Stimulated activated CD4-positive, alpha-beta T cell treated with anti-CD3 and anti-CD28 coated beads, Interleukin-1b, Interleukin-23, amount 100 ng/mL, for 24 hours (primary cell): ENCODE measurements at places on chromosomes 5 and 9.

DNA sequence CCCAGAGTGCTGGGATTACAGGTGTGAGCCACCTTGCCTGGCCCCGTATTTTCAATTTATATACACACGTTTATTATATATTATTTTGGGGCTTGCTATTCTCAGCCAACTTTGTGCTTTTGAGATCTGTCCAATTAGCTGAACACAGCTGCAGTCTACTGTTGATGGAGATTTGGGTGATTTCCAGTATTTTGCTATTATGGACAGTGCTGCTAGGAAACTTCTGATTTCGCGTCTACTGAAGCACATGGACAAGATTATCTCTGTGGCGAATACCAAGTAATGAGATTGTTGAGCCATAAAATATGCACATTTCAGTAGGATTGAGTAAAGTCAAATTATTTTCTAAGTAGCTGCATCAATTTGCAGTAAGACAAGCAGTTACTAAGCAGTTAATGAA, 1731.2 kb upstream of the CDH6 start:
- no peak for DNase-seq

DNA sequence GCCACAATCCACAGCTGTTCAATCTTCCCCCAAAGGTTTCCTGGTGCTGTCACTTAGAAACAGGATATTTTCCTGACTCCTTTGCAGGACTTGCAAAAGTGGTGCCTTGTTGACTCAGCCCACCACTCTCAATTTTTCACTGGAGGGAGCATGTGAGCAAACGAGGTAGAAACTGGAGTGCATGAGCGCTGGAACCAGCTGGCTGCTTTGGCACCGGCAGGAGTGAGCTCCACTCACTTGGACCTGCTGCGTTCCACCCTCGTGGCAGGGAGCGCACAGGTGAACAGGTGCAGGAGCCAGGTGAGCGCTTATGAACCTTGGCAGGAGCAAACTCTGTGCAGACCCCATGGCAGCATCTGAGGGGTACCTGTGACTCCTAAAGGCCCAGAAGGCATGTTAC, 364.1 kb upstream of the RORB start:
- DNase-seq, result no peak

GRCh38 chr9:95025213-95026147, 292.0 kb downstream of the FANCC start:
- no peak for DNase-seq

DNA sequence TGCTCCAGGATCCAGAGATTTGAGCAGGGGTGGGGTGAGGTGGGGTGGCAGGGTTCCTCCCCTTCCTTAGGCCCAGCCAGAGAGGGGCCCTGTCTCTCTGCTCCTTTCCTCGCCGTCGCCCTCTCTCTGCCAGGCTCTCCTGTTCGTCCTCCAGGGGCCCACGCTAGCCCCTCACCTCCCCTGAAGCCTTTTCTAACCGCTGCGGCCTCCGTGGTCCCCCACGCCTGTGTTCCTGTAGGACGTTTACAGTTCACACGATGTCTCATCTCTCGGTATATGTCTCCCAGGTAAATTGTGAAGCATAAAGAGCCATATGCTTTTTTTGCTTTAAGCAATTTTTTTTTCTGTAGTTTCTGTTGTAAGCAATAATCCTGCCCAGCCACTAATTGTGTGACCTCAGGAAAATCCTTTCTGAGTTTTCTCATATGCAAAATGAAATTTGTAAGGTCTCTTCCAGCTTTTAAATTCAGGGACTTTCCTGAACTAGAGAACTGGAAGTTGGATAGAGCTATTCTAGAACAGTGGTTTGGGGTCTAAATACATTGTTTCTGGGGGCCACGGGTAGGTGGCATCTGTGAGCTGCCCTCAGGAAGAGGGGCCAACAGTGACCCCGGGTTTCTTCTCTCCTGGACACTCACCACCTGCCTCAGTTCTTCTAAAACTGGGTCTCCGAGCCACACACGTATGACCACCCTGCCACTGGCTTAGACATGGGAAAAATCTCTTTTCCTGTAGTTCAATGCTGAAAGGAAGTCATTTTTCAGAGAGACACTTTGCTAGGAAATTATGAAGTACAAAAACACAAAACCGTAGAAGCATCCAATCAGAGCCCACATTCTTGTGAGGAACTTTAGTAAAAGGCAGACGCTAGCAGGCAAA, 50.2 kb upstream of the ZNF366 start:
- no peak for DNase-seq

GRCh38 chr9:83596899-83597504, 25.9 kb upstream of the IDNK start:
- DNase-seq, result peak; percentile 26

- DNase-seq, result no peak
Observed at GRCh38 chr5:18314192-18314778, 680.0 kb downstream of the TAF11L14 start.

GRCh38 chr9:97861148-97861475, 8.1 kb downstream of the FOXE1 start:
- no peak for DNase-seq

DNA sequence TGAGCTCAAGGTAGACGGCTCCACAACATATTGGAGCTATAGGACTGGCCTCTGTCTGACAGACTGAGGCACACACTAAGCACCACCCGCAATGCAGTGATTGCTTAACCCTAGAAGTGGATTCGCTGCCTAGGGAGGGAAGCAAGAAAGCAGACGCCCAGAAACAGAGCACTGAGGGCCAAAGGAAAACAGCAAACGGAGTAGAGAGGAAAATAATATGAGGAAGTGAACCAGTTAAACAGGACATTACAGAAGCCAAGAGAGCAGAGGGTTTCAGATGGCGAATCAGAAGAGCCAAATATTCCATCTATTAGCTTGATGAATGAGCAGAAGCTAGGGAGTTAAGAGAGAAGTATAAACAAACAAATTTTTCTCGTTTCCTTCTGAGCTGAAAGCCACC, 139.2 kb upstream of the LHFPL2 start:
- no peak for DNase-seq

DNA sequence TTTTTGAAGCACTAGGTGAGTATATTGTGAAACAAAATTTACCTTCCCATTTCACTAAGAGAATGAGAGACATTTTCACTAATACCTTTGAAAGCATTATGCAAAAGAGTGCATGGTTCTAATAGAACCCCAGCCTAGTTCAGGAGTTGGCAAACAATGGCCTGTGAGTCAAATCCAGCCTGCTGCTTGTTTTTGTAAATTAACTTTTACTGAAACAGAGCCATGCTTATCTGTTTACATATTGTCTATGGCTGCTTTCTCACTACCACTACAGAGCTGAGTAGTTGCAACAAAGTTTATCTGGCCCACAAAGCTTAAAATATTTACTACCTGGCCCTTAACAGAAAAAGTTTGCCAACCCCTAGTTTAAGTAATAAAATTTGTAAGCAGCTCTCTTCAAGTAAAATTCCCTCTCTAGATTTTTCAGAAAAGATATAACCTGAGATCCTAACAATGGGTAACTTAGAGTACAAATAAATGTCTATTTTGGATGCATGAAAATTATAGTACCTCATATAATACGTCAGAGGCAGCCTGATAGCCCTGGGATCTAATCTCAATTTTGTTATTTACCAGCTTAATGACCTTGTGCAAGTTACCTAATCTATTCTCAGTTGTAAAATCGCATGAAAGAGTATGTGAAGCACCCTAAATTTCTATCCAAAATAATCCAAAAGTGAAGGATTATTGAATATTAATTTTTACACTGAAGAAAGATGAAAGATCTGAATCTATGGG, 50.7 kb upstream of the ARL15 start:
- no peak for DNase-seq

DNA sequence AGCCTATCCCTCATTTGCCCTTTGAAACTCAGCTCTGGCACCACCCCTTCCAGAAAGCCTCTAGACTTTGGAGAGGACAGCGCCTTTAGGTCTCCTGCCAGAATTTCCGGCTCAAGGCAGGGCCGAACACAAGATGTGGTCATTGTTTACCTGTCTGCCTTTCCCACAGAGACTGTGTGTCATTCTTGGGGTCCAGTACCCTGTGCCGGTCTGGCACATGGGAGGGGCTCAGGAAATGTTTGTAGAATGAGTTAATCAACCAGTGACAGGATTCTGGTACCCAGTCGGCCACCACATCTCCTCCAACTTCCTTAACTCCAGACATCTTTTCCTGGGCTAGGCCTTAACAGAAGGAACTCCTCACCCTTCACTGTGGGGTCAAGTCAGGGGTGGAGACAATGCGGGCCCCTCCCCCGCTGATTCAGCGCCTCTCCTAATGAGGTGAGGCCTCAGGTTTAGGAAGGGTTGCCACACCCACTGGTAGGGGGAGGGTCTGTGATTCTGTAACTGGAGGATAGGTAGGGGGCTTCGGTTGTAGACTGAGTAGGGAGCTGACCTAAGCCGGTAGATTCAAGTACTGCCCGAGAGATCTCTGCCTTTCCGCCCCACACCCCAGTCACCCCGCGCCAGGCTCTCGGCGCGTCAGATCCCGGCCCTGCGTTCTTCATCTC, 29.3 kb downstream of the PCDH1 start:
- no peak for DNase-seq

GRCh38 chr5:178525906-178526732, 64.1 kb downstream of the COL23A1 start:
- no peak for DNase-seq

GRCh38 chr9:38251036-38251860, 141.3 kb upstream of the ALDH1B1 start:
- no peak for DNase-seq

DNA sequence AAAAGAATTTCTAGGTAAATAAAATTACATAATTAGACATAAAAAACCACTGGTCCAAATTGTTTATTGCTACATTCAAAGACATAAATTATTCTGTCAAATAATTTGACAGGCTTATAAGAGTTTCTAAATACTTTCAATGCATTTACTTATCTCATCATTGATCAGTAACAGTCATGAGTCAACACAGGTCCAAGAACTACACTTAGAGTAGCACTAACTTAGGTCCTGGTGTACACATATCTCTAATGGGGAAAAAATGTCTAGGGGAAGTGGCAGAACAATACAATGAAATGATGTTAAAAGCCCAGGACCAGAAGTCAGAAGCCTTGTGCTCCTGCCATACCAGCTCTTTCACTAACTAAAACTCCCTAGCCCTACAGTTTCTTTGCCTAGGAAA, 96.5 kb upstream of the SLCO6A1 start:
- DNase-seq, result no peak

DNA sequence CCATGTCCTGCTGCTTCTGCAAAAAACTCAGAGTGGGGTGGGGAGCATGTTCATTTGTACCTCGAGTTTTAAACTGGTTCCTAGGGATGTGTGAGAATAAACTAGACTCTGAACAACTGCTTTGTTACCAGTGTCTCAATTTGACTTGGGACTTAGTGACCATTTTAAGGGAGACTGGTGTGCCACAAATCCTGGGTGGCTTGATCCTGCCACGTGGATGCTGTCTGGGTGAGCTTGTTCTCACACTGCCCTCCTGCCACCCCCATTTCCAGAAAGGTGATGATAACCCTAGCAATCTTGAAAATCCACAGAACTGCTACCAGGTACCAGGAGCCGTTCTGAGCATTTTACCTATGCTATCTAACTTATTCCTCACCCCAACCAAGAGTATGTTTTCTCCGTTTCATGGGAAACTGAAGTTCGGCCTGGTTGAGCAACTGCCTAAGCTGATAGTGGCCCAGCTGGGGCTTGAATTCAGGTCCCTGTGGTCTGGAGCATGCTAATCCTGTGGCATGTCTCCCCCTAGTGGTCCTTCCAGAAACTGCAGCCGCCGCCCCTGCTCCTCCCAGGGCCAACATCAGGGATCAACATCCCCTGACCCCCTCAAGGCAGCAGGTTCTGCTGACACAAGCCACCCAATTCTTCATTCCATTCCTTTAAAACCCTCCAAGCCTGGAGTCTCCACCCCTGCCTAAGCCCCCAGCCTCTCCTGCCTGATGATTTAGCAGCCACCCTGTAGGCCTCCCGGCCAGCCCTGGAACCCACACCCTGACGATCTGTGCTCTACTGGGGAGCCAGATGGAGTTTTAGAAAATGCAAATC, 2.8 kb downstream of the IL3 start:
- DNase-seq, result peak; percentile 73

GRCh38 chr9:117242082-117242481, 172.8 kb downstream of the ASTN2 start:
- DNase-seq, result no peak

GRCh38 chr5:173736923-173737412, 120.5 kb upstream of the BOD1 start:
- no peak for DNase-seq

DNA sequence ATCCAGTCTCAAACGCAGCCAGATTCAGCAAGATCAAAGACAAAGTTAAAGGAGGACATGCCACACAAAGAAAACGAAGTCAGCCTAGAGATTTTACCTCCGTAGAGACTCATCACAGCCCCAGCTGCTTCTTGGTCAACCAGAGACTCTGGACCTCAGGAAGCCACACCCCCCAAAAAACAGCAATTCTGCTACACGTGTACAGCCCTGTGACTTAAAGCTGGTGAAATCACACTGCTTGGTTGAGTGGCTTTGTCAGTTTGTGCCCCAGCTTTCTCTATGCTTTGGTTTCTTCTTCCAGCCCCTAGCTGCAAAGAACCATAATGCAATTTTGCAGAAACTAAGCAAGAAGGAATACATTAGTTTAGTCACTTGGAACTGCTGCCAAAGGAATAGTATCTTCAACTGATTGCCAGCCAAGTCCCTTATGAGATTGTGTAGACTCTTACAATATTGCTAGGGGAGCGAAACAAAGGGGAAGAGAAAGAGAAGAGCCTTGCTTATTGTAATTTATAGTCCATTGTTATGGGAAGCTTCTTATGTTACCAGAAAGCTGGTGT, 158.8 kb upstream of the ZNF462 start:
- DNase-seq, result no peak

DNA sequence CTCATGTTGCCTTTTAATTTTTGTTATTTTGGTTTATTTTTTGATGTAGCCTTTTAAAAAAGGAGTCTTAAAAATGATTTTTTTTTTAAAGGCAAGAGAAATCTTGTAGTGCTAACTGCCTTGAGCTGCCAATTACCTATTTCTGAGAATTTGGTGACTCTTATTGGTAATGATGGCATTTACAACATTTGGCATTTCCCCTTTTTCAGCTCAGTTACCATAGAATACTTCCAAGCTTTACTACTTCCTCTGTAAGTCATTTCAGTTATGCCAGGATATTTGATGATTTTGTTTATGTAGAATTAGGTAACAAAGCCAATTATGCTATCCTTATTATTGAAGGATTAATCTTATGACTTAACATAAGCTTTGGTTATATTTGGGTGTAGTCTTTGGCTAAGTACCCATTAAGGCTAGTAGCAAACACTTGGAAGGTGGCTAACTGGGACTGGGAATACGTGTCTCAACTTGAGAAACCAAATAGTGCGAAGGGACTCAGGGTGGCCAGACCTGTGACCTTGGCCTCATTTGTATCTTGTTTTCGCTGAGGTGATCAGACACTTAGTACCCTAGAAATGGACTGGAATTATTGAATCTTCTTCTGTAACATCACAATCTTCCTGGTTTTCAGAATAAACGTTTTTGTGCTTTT, 27.7 kb downstream of the CDC37L1 start:
- DNase-seq, result no peak
